ENCODE measurements at places on chromosomes 6 and 20.

DNA sequence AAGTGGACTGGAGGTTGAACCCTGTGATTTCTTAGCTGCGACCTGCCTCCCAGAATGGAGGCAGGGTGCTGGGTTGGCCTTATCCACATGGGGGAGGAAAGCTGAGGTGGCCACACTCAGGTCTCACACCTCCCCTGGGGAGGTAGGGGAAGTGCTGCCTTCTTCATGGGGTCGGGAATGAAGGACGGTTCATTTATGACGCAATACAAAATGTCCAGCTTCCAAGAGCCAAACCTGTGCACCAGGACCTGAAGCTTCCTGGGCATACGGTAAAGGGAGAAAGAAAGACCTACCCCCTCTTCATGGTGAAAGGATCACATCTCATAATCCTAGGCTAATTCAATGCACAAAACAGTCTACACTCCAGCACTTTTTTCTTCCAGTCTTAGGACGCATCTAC is 150.6 kb upstream of the CDYL start:
- DNase-seq = no peak

DNA sequence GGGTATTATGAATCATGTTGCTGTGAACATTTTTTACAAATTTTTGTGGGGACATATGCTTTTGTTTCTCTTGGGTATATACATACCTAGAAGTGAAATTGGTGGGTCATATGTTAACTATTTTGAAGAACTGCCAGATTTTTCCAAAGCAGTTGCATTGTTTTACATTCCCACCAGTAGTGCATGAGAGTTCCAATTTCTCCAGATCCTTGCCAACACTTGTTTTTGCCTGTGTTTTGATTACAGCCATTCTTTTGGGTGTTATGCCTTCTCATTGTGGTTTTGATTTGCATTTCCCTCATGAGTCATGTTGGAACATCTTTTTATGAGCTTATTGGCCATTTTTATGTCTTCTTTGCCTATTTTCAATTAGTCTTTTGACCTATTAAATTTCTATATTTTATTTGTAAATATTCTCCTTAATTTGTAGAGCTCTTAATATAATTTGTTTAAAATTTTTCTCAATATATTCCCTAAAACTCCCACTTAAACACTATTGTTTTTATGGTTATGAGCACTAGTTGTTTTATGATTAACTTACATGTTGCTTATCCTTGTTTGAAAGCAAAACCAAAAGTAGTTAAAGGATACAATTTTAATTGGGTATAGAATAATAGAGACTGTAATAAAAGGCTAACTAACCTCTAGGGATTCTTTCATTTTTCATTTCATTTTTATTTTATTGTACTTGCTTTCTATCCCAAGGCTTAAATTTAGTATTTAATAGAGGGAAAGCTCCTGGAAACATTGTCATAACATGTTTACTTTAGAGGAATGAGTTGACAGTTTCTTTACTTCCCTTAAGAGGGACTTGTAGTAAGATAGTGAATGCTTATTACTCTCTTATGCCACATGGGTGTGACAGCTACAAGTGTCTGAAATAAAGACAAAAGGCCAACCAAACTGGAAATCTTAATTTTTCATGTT is 5.5 kb downstream of the UBR2 start:
- DNase-seq = peak; percentile 32

DNA sequence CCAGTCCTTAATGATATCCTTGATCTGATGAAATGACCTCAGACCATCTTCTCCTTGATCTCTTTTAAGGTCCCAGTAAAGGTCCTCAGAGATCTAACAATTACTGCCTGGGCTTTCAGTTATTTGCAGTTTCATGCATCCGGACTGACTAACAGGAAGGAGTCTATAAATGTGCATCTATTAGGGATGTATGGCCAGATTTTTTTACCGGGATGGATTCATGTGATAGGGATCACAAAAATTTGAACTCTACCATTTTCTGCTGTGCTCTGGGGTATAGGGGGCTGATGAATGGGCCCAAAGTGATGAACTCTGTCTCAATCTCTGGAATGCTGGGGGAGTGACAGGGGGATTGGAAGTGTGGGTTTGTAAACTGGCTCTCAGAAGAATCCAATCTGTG is 36.2 kb upstream of the SCUBE3 start:
- no peak for DNase-seq

DNA sequence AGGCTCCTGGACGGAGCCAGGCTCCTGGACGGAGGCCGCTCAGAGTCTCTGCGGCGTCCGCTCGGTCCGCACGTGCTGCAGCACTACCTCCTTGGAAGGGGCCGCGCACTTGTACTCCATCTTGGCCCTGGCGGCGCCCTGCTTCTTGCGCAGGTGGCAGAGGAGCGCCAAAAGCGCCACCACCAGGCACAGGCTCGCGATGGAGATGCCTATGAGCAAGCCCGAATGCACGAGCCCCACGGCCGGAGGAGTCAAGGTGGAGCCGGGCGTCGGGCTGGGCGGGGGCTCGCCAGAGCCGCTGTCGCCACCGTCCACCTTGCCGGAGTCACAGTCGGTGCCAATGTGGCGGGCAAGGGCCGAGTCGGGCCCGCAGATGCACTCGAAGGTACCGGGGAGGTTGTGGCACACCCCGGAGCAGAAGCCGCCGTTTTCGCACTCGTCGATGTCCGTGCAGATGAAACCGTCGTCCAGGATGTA is 1.7 kb downstream of the THBD start:
- DNase-seq = no peak

- no peak for DNase-seq
Observed at GRCh38 chr6:5237805-5238204, 22.9 kb downstream of the LYRM4 start.

DNA sequence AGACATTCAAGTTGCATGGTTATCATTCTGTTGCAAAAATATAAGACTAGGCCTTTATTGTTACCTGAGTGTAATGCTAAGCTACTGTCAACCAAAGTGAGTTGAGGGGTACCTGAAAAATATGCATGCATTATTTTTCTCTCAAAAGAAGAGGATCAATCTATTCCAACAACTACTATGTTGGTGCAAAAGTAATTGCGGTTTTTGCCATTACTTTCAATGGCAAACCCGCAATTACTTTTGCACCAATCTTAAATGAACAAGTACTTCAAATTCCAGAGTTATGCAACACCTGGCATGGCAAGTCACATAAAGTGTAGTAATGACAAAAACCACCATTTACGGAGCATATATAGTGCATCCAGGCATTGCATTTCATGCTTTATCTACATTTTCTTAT is 307.0 kb upstream of the NOX3 start:
- no peak for DNase-seq

DNA sequence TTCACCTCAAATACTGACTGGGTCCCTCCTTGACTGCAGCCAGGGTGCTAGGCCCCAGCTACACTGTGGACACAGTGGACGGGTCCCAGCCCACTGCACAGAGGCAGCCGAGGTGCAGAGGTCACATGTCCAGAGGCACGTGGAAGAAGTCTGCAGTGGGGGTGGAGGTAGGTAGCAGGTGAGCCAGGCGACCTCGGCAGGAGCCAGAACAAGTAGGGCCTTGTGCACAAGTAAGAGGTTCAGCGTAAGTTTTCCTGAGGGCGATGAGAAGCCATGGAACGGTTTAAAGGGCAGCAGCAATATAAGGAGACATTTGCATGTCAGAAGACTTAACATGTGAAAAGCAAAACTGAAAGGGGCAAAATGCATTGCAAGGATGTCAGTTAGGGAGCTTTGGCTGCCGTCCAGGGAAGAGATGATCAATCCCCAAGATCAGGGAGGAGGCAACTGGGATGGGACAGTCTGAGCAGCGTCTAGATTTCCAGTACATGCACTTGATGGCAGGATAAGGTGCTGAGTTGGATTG is 49.7 kb upstream of the SNX9 start:
- DNase-seq = no peak

DNA sequence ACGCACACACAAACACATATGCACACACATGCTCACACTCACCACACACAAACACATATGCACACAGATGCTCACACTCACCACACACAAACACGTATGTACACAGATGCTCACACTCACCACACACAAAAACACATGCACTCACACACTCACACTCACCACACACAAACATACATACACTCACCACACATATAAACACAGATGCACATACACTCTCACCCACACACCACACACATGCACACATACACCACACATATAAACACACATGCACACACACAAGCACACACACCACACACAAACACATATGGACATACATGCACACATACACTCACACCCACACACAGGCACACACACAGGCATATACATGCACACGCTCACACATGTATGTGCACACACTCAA is 112.3 kb downstream of the ERMARD start:
- DNase-seq = no peak

DNA sequence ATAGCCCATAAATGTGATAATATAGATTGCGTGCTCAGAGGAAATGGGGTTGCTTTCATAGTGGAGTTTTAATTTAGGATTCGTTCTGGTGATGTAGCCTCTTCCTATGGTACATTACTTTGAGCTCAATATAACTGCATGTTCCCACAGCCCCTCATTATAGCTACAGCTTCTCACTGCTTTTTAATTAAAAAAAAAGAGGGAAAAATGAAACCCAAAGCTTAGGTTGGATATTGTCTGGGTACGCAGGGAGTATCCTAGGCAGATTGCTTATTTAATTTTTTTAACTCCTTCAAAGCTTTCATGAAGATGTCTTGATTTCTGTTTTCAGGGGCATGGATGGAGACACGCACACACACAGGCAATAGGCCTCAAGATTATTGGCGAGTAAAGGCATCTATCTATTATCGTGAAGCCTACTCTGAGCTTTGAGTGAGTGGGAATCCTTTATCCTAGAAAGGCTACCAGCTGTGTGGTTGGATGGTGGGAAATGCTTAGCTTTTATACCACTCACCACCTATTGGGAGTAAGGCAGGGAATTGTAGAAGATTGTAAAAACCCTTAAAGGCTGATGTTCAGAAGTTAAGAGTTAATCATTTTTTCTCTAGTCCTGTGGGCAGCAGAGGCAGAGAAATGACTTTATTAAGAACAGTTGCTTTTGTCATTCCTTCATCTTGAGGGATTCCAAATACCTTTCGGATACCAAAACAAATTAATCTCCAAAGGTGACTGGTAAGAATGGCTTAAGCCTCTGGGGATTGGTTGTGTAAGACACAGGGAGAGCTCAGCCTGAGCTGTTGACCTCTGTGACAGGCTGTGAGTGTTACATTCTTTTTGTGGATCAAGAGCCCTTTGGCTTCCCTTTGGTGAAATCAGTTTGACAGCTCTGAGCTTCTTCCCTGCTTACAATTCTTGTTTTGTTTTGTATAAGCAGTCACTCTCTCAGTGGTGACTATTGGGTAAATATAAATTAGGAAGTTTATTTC is 33.4 kb downstream of the CTNNBL1 start:
- no peak for DNase-seq

DNA sequence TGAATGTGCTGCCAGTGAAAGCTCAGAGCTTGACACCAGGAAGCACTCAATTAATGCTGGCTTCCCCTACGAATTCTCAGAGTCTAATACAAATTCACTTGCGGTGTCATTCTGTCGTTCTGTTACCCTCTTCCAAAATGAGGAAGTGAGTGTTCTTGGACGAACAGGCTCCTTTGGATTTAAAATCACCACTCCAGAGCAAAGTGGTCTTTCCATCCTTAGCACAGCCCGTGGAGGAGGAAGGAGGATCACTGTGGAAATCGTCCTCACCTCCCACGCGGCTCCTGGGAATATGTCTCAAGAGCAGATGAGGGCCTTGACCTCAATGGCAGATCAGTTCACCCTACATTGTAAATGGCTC is 41.7 kb downstream of the RIOK1 start:
- DNase-seq = no peak

GRCh38 chr20:41649489-41649888 is 31.3 kb upstream of the CHD6 start:
- DNase-seq = no peak

DNA sequence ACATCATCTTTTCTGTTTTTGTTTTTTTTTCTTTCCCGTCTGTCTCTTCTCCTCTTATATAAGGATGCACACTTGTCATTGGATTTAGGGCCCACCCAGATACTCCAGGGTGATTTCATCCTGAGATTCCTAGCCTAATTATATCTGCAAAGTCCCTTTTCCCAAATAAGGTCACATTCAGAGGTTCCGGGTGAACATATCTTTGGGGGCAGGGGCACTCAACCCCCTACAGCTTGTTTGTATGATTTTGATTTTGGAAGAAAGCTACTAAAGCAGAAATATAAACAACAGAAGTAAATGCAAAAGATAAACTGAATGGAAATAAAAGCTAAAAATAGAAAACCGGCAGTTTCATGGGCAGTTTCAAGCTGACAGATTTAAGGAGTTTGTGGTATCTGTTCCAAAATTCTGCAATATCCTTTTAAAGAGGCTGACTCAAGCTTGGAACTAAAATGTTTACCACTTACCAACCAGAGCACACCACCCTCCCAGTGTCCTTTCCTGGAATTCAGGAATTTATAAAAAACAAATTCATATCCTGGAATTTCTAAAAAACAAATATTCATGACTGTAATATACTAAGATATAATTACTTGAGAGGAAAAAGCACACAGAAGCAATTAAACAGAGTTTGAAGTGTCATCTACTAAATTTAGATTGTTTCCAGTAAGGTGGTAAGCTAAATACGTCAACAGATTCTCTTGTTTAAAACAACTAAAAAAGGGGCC is 100.0 kb upstream of the CARMIL1 start:
- no peak for DNase-seq

DNA sequence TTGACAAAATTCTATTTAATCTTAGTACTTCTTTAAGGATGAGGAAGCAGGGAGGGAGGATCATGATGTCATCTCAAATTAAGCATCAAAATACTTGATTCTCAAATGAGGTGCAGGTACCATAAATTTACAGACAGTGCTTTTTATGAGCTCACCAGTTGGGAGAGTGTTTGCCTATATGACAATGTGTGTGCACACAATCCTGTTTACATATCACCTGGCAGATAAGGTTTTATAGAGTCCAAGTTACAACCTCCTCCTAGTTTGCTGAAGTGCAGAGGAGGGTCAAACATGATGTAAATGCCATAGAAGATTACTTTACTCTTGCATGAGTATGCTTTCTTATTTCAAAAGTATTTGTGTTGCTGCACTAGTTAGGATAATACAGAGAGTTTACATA is 6.4 kb downstream of the ATXN1 start:
- DNase-seq = no peak

GRCh38 chr6:55474382-55474781 is 104.6 kb downstream of the HMGCLL1 start:
- DNase-seq = no peak

DNA sequence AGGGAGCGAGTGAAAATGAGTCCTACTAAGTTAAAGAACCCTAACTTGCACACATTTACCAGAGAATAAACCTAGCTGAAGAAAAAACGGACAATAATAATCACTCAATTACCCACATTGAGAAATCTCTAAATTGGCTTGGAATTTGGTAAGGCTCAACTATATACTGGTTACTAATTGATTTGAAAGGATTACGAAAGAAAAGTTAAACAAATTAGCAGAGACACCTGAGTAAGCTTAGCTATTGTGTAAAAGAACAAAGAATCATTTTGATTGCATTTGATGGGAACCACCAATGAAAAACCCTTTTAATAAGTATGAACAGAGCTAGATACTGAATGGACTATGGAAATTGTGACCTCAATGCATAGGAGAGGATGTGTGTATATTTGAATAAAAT is 118.6 kb upstream of the ADGRF1 start:
- no peak for DNase-seq

GRCh38 chr20:21004386-21005076 is 101.6 kb downstream of the LINC00237 start:
- DNase-seq = no peak

- DNase-seq = no peak
Observed at GRCh38 chr20:24432046-24432442, 37.4 kb upstream of the SYNDIG1 start.

- DNase-seq = peak; percentile 20
Observed at GRCh38 chr6:122184401-122184827, 215.0 kb upstream of the HSF2 start.

All from COLO829 (cell line).